ENCODE measurements at places on chromosomes 6 and 20.

GRCh38 chr6:50961611-50962010 is 142.9 kb downstream of the TFAP2B start:
- DNase-seq, result no peak

DNA sequence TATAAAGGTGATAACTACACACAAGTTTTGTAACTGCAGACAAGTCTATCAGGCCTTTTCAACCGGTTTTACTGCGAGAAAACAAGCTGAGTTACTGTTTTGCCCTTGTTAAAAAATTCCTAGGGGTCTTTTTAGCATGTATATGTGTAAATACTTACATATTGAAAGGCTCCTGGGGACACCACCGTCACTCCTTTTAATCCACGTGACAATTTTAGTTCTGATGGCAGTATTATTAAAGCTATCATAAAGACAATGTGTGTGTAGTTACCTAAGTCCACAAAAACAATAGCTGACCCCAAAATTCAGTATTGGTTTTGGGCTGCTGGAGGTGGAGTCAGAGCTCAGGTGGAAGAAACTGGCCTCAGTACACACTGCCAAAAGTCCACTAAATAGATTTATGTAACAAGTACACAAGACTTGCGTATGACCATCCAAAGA is 41.3 kb upstream of the HFE start:
- DNase-seq, result no peak

GRCh38 chr20:45340236-45340847 is 7.9 kb downstream of the SDC4 start:
- DNase-seq, result no peak

GRCh38 chr6:143107911-143108761 is 47.4 kb downstream of the AIG1 start:
- DNase-seq, result no peak

GRCh38 chr6:96878143-96878542 is 19.5 kb downstream of the NDUFAF4 start:
- no peak for DNase-seq

GRCh38 chr6:139540276-139540675 is 165.8 kb upstream of the CITED2 start:
- DNase-seq, result peak; percentile 68

DNA sequence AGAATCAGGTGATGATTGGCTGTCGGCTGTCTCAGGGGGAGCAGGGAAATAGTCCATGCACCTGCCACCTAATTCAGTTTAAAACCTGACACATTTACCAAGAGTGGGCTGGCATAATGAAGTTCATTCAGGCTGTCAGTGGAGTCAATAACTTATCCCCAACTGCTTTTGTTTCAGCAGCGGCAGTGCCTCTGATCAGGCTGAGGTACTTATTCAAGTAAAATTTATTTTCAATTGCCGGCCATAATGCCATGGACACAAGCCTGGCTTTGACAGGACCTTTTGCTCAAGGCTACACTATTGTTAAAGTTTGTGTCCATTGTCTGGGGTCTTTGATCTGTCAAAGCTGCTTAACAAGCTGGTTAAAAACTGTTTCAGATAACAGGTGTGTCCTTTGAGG is 20.6 kb downstream of the OLIG3 start:
- no peak for DNase-seq

GRCh38 chr6:103983860-103984259 is 875.9 kb downstream of the HACE1 start:
- DNase-seq, result no peak

GRCh38 chr6:168016721-168017525 is 19.5 kb downstream of the KIF25 start:
- DNase-seq, result no peak

Data from natural killer cell treated with Interleukin-12 subunit alpha and Interleukin-12 subunit beta and Interleukin-15 and Interleukin-18, amount 100 ng/mL, for 72 hours (primary cell).